ENCODE measurements at places on chromosomes 2 and 18.

DNA sequence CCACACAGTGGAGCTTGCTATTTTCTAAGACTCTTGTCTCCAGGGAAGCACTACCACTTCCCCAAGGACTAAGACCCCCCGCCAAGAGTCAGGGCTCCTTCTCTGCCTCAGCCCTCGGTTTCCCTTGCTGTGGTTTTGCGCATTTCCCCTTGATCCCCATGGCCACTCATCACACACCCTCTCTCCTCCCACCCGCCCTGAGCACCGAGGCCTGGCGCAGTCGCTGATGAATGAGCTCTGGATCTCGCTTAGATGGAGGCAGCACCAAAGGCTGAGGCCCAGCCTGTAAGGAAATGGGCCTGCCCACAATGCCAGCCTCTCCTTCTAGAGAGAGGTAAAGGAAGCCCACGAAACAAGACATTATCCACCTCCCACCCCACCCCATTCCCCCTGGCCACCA is 96.9 kb downstream of the TNS1 start:
- DNase-seq: no peak

- DNase-seq: no peak
These were observed 31.4 kb downstream of the NAPG start for GRCh38 chr18:10557085-10557677.

- DNase-seq: no peak
These were observed 150.2 kb upstream of the NFATC1 start for GRCh38 chr18:79245517-79246001.

DNA sequence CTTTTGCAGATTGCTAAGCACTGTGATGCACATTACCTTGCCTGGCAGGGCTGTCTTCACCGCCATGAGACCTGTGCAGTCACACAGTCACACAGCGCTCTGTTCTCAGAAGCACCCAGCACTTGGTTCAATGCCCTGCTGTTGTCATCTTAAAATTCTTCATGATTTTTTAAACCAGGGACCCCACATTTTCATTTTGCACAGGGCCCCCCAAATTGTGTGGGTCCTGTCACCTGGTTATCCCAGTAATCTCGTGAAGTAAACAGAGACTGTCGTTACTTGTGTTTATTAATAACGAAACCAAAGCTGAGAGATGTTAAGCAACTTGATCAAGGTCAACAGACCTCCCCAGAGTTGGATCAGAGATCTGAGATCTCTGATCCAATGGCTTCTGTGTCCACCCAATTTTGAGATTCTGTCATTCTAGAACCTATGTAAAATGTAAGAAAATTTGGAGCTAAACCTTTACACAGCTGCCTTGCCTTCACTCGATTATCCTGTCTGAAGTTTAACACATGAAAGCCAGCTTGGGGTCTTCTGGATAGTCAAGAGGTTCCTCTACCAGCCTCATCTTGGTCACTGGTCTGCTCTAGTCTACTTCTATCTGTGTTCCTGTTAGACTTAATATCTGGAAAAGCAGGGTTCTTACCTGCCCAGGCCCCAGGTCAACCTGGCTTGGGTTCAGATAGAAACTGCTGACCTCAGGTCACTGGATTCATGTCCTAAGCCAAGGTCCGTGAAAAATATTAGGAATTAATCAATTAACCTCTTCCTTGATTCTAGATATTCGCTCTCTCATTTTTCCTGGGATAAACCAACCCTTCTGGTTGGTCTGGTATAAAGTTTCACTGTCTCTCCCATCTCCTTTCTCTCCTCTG is 13.7 kb upstream of the TTC39C start:
- no peak for DNase-seq

- DNase-seq: peak; percentile 39
These were observed 108.0 kb upstream of the LDAH start for GRCh38 chr2:20930928-20931327.

- no peak for DNase-seq
These were observed 49.9 kb downstream of the LPIN2 start for GRCh38 chr18:2963048-2963447.

DNA sequence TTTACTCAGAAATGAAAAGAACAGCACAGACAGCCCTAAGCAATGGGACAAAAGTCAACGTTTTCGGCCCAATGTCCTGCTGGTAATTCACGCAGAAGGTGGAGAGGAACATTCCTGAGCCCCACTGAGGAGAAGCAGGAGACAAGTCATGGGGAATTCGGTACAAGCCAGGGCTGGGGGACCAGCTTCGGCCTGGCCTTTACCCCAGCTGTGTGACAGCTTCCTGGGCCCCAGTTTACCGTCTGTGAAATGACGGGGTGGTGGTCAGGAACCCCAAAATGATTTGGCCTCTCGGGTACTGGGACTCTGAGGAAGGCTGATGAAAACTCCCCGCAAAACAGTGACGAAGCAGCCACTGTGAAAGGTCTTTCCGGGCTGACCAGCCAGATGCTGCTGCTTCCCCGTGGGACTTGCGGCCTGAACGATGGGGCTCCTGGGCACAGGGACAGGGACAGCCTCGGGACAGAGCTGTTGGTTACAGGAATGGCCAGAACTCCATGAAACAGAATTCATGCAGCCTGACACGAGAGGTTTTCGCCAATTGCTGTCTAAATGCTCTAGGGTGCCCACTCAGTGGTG is 21.6 kb downstream of the KIF1A start:
- no peak for DNase-seq

DNA sequence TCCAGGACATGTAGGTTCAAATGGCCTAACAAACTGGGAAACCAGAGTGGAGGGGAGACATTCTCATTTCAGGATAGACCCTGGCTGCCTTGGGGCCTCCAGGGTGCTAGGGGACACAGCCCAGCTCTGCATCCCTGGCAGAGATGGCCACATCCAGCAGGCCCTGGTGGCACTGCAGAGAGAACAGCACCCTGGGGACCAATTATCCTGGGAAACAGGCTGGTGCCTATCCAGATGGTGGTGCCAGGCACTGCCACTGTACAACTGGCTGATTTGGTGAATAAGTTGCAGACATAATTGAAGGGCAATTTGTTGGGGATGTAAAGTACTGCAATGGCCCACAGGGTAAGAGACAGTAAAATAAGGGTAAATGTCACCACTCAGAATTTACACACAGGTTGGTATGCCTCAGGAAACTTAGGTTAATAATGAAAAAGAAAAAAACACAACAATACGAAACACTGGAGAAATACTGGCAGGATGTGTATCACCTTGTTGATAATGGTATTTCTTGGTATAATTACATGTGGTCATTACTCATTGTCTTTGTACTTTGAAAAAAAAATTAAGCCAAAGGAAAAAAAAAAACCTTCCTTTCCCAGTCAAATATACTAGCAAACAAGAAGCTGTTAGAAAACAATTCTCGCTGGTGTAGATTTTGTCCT is 12.8 kb upstream of the SFTPB start:
- no peak for DNase-seq

DNA sequence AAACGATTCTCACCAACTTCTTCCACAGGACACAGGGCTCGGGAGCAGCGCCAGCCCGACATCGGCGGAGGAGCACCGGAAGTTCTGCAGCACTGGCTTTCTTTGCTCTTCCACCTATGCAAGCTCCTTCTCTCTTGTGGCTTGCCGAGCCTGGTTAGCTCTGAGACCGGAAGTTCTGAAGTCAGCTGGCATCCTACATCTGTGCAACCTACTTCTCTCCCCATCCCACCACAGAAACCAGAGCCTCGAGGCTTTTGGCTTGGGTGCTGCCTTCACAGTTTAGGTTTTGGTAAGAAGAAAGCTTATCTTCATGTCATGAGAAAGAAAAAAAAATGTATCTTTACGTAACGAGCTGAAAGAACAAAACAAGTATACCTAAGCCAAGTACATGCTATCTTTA is 111.7 kb downstream of the ANKRD44 start:
- no peak for DNase-seq

- no peak for DNase-seq
These were observed 34.8 kb upstream of the ITM2C start for GRCh38 chr2:230829959-230830358.

DNA sequence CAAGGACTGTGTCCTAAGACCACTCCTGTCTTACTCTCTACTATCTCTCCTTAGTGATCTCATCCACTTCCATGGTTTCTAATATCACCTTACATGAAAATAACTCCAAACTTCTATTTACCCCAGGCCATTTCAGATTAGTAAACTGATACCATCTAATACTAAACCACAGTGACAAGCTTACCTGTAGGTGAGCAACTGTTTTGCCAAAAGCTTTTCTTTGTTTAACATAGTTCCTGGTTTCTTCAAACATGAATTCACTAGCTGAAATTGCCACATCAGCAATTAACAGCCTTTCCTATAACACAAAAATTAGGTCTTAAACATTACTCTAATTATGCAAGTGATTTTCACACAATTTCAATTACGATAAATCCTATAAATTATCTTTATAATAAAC is 22.1 kb downstream of the ACADL start:
- no peak for DNase-seq

DNA sequence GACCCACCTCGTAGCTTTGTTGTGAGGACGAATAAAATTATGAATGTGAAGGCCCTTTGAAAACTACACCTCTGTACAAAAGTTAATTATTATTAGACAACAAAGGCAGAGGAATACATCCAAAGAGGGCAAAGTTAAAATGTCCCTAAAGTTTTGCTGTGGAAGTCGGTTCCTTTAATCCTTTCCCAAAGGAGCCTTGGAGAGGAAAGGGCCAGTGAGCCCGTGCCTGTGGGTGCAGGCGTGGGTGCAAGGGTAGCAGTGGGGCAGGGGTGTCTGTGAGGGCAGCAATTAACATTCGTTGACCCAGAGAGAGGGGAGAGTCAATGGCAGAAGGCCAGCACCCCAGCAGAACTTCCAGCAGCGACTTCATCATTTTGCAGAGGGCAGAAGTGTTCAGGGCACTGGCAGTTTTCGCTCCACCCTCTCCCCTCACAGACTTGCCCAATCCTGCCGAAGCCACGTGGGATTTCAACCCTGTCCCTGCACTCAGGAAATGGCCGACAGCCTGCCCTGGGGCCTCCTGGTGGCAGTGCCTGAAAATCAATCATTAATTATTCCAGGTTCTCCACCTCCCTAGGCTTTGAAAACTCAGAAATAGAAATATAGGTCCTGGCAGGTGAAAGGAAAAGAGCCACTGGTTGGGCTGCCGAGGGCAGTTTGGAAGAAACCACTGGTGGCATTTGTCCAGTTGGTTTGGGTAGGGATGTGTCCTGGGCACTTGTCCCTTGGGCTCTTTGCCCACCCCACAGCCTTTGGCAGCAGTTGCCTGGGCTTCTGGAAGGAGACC is 4.2 kb upstream of the PAX8 start:
- DNase-seq: no peak

GRCh38 chr18:51153659-51154371 is 43.7 kb downstream of the MEX3C start:
- no peak for DNase-seq

GRCh38 chr2:188367164-188367563 is 75.5 kb downstream of the GULP1 start:
- DNase-seq: no peak

- no peak for DNase-seq
These were observed 381.4 kb downstream of the TNS1 start for GRCh38 chr2:217621391-217621801.

- no peak for DNase-seq
These were observed 671.2 kb downstream of the LRRTM4 start for GRCh38 chr2:76851000-76851399.

DNA sequence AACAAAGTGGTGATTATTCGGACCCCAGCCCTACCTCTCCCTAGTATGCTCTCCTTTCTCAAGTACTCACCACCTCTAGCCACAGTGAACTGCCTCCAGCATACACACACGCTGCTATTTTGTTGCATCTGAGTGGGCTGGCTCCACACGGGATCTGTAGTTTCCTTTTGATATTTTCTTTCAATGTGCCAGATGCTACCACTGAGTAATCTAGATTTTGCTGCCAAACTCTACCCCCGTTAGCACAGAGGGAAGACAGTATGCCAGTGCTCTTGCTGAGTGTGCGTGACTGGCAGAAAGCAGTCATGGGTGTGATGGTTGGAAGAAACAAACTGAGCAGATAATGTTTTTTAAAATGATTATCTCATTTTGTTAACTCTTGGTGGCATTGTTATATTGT is 11.6 kb downstream of the CFLAR start:
- DNase-seq: no peak

GRCh38 chr2:45312275-45312674 is 298.8 kb downstream of the SRBD1 start:
- DNase-seq: no peak

- peak; percentile 57 for DNase-seq
These were observed 3.1 kb upstream of the SPAG16 start for GRCh38 chr2:213281156-213281555.

DNA sequence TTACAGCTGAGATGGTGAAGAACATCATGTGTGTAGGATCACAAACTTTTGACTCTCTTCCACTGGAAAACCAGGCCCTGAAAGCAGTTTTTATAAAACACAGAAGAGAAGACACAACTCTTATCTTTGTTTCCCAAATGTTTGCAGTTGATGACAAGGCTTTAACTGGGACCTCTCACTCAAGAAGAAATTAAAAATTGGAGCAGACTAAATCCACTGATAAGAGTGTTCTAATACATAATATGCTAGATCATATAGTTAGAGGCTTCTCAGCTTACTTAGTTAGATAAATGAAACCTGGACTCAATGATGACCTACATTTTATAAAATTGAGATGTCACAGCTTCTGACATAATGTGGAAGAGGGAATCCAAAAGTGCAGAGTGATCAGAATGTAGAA is 158.3 kb upstream of the WDSUB1 start:
- no peak for DNase-seq

- DNase-seq: no peak
These were observed 274.4 kb upstream of the CHAC2 start for GRCh38 chr2:53493210-53493609.

DNA sequence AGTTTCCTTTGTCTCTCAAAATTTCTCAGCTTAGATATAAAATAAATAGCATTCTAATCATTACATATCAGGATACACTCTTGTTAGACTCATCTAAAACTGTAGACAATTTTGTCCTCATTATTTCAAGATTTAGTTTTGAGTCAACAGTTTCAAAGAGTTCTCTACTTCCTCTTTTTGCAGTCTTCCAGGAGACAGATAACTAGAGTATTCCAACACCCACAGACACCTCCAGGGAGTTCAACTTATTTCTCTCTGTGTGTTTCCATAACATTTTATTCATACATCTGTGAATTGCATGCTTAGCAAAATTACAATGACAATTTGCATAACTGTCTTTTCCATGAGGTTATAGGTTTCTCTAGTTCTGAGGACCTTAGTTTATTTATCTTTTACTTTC is 166.6 kb upstream of the HNMT start:
- no peak for DNase-seq

Measured in fibroblast of skin of left quadriceps (primary cell).